ENCODE measurements at places on chromosomes 12 and 14. TPM values are rescaled to one million over a fixed set of nuclear protein-coding genes. Genes with fewer than 3 reads are reported as not detected.

GRCh38 chr12:99910342-99910741, 74.4 kb downstream of the ANKS1B start:
- DNase-seq, result no peak

- no peak for DNase-seq
Observed at GRCh38 chr12:111822886-111823285, 19.1 kb upstream of the MAPKAPK5 start.

PZP gene
- not detected for total RNA-seq

- DNase-seq, result no peak
Observed at GRCh38 chr12:45705404-45705803, 24.1 kb upstream of the ARID2 start.

DNA sequence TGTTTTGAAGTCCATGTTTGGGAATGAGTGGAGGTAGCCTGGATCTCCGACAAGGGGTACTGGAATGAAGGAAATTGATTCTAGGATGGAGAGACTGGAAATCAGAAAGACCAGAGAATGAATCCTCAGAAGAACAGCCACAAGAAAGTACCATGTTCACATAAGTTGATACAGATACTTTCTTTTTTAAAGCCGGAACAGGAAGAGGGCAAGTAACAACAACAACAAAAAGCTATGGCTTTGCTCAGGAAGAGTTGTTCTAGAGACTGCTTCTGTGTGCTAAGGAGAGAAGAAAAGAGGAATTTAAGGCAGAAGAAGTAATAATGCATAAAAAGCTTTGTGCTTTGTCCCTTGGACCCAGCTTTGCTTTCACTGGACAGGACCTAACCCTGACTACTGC, 6.2 kb downstream of the TC2N start:
- no peak for DNase-seq

AICDA gene
- not detected for total RNA-seq

RTN1 gene
- 0.18 TPM for total RNA-seq

DNA sequence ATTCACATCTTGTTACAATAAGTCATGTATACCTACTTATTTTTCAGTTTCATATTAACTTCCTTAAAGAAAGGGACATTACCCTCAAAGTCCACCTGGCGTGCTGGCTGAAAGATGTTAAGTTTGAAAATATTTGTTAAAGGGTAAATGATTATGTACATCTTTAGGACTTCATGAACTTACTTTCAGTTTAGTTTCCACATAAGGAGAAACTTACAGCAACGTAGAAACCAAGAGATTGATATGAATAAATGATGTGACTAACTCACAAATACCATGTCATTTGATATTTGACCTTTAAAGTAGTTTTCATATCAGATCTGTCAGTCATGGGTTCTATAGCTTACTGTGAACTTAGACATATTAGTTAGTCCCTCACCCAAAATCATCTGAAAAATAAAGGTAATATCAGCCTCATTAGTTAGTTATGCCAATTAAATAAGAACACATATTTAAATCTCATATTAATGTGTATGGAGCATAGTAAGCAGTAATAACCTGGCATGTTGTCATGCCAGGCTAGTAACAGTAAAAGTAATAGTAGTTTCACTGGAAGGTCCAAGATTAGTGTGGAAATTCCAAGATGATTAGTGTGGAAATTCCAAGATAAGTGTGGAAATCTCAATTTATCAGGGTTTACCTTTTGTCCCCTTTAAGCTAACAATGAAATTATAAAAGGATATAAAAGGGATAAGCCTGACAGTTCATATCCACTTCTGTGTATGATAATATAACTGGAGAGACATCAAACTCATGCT, 1.9 kb upstream of the CLEC2D start:
- no peak for DNase-seq

- no peak for DNase-seq
Observed at GRCh38 chr12:29717540-29718100, 66.1 kb downstream of the TMTC1 start.

DNA sequence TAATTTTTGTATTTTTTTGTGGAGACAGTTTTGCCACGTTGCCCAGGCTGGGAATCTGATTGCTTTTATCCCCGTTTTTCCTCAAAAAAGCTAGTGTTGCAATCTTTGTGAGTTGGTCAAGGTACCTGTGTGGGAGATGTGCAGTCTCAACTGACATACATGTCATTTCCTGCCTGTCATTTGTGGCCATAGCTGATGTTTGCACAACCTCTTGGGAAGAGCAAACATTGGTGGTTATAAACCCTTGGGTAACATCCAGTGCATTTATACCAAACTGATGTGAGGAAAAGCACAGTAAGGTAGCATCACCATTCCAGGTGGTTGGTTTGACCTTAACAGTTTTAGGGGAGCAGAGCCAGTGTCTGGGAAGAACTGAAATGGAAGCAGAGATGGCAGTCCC, 54.7 kb downstream of the ATG14 start:
- no peak for DNase-seq

TTLL5 gene
- total RNA-seq, result 15.0 TPM

WNT5B gene
- total RNA-seq, result 102 TPM

- DNase-seq, result peak; percentile 95
Observed at GRCh38 chr14:52068615-52069306, at the start of gene NID2. Gene NID2 (minus strand): TSS chr14:52069059. CDS start chr14:52068994, 65 bp downstream.

DNA sequence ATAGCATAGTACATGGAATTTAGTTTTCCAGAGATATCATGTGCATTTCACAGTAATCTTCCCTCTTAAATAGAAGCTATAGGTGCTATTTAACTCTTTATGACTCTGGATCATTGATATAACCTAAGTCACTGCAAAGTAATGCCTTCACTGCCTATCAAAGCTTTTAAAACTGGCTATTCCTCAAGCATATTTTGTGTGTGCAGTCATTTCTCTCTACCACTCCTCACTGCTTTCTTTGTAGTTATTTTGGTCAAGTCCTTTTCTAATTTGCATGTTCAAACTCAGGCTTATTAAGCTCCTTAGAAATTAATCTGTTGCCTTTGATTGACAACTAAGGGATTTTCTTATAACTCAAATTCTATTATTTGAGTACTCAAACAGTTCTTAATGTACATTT, 79.4 kb upstream of the PLEKHG7 start:
- DNase-seq, result peak; percentile 26

CERS5 gene
- total RNA-seq, result 47.5 TPM

GRCh38 chr12:123384994-123385376, 1.1 kb downstream of the KMT5A start:
- peak; percentile 63 for DNase-seq

- no peak for DNase-seq
Observed at GRCh38 chr14:33918256-33918655, 32.6 kb downstream of the EGLN3 start.

GRCh38 chr14:76090616-76091391, 60.9 kb upstream of the GPATCH2L start:
- no peak for DNase-seq
